ENCODE measurements at places on chromosomes 6 and 20. TPM values are rescaled to one million over a fixed set of nuclear protein-coding genes. Genes with fewer than 3 reads are reported as not detected.

PPIL4 gene
- total RNA-seq, result 20.1 TPM

TMC2 gene
- total RNA-seq, result not detected

C6orf141 gene
- 14.2 TPM for total RNA-seq

TFAP2C gene
- 20.6 TPM for total RNA-seq

JARID2 gene
- total RNA-seq, result 17.9 TPM

COL12A1 gene
- total RNA-seq, result 130 TPM

PSMB8 gene
- 31.9 TPM for total RNA-seq

PRIM2 gene
- total RNA-seq, result 6.9 TPM

BMP5 gene
- not detected for total RNA-seq

NFATC2 gene
- 7.4 TPM for total RNA-seq

DEK gene
- total RNA-seq, result 121 TPM

HFE gene
- total RNA-seq, result 7.6 TPM

OPRM1 gene
- total RNA-seq, result 0.98 TPM

- DNase-seq, result no peak
Measured at GRCh38 chr6:111555036-111555435, 50.6 kb downstream of the TRAF3IP2 start.

- no peak for DNase-seq
Measured at GRCh38 chr20:22511943-22512910, 72.1 kb downstream of the FOXA2 start.

GRCh38 chr6:43903739-43904290 lies 133.8 kb downstream of the VEGFA start:
- no peak for DNase-seq

DNA sequence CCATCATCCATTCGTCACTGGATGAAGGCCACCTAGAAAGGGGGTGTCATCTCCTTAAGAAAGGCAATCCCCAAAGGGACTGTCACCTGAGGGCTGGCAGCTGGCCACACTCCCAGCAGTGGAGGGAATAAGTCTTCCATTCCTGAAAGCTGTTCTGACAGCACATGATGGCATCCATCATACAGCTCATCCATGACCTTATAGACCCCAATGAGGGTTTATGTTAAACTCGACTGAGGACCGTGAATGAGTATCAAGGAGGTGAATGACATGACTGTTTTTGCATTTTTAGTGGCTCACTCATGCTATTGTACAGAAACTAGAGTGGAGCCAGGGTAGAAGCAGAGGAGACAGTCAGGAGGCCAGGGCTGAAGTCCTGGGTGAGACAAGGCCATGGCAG lies 203.1 kb upstream of the CNR1 start:
- no peak for DNase-seq

DNA sequence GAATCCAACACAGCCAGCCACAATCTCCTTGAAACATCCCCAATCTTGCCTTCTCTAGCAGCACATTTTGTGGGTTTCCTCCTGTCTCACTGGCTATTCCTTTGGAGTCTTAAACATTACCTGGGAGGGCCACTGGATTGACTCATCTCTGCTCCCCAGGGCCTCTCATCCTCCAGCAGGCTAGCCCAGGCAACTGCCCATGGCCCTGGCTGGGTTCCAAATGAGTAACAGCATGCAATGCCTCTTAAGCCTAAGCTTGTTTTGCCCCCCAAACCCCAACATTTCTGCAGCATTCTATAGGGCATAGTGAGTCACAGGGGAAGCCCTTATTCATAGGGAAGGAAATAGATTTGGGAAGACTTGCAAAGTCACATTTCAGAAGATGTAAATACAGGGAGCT lies 204.9 kb downstream of the FOXA2 start:
- no peak for DNase-seq

DNA sequence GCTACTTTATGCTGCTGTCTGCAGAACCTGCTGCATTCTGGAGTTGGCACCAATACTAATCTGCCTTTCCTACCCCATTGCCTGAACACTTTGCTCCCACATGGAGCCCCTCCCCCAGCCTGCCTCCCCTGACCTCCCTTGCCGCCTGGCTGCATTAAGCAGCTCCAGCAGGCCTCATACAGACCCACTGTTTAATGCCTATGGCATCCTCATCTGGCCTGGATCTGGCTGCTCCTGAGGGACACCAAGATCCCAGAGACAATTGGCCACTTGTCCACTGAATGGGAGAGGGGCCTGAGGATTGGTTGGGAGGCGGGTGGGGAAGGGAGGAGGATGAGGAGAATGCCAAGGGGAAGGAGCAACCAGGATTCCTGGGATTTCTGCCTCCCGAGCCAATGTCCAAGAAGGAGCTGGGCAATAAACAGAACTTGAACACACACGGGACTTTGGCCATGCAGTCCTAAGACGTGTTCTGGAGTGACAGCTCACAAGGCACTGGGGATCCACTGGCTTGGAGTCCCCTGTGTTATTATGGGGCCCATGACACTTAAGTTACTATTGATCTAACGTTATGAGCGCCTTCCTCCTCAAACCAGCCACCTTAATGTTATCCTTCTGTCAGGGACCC lies 10.4 kb upstream of the KCNK5 start:
- DNase-seq, result no peak

- DNase-seq, result no peak
Measured at GRCh38 chr6:137829641-137830083, 37.4 kb upstream of the TNFAIP3 start.

DNA sequence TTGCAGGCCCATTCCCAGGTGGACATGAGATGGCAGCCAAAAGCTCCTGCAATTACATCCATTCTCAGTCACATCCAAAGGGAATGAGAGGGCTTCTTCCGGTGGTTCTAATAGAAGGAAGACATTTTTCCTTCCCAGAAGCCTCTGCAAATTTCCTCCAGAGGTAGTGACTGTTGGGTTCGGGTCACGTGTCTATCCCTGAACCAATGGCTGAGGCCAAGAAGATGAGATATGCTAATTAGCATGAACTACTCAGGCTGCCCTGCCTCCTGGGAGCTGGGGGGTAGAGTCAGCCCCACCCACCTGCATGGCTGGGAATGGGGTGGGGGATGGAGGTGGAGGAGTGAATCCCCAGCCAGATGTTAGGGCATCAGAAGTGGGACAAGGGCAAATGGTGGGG lies 61.3 kb upstream of the IYD start:
- no peak for DNase-seq

- DNase-seq, result no peak
Measured at GRCh38 chr6:109172101-109172746, 76.9 kb downstream of the CEP57L1 start.

DNA sequence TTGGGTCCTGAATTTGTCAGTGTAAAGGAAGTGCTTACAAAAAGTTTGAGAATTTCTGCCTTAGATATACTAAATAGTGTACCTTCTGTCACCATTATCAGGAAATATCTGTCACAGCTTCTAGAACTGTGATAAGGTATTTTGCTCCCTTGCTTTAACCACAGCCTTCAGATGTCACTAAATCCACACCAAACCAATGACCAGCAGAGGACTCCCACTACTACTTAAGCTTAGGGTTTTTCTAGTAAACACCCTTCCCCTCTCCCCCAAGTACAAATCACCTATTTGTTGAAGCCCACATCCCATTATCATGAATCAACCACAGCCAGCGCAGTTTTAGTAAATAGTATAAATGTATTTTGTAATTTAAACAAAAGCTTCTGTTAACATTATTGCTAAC lies 8.6 kb upstream of the JPH2 start:
- DNase-seq, result no peak

- no peak for DNase-seq
Measured at GRCh38 chr6:2980465-2980855, 9.1 kb upstream of the SERPINB6 start.

GRCh38 chr6:8059129-8059528 lies 5.1 kb downstream of the BLOC1S5 start:
- no peak for DNase-seq

DNA sequence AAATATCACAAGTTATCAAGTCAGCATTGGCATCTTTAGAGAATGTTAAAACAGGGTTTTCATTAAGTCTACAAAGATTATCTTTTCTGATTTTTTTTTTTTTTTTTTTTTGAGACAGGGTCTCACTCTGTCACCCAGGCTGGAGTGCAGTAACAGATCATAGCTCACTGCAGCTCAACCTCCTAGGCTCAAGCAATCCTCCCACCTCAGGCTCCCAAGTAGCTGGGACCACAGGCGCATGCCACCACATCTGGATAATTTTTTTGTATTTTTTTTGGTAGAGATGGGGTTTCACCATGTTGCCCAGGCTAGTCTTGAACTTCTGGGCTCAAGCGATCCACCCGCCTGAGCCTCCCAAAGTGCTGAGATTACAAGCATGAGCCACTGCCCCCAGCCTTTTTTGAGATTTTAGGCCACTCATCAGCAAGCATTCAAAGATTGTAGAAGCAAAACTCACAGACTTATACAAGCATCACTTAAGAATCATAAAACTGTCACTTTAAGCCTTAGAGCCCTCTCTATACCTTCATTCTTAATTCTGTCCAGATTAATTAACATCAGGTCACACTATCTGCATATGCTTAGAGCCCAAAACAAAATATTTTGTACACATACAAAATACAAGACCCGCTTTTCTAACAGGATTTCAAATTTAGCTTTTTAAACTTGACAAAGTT lies 32.6 kb downstream of the NCOA6 start:
- DNase-seq, result no peak

- no peak for DNase-seq
Measured at GRCh38 chr20:57522380-57523140, 2.4 kb downstream of the CTCFL start.

DNA sequence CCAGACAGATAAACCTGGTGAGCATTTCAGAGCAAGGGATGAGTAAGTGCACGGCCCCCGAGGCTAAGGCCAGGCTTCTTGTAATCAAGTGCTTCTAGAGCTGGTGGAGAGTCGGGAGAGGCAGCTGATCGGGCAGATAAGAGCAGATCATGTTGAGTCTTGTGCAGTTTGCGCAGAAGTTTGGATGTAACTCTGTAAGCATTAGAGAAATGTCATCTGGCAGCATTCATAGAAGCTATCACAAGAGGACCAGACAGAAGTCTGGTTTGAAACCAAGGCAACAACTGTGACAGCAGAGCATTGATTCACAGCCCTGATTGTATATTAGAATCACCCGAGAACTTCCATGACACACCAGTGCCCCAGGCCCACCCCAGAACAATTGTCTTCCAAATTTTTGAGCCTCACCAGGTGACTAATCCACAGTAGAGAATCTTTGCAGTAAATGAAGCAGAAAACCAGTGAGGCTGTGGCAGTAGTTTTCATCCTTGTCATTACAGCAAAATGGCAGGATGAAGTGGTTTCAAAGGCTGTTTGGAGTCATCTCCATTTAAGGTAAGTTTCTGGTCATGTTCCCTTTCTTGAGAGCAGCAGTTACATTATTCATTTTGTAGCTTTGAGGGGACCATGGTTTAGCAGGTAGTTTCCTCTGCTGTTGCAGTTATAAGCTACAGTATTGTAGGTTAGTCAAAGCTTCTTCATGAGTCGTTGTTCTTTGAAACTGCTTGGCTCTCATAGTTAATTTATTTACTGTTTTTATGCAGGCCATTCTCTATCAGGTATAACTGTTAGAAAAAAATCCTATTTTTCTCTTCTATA lies 84.1 kb downstream of the RNF217 start:
- no peak for DNase-seq

DNA sequence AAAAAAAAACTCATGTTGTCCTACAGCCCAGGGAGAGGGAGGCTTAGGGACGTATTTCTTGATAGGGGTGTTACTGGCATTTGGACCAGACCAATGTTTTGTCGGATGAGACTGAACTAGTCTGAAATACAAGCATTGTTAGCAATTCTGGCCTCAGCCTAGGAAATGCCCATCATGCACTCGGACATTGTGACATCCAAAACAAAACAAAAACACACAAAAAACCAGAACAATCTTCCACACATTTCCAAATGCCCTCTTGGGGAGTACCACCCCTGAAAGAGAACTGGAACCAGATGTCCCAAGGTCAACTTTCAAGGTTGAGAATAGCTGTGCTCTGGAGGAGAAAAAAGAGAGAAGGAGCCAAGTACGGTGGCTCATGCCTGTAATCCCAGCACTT lies 299.1 kb upstream of the JARID2 start:
- no peak for DNase-seq
